MCF 10A (cell line): ENCODE measurements at places on chromosomes 7 and 10. TPM values are rescaled to one million over a fixed set of nuclear protein-coding genes. Genes with fewer than 3 reads are reported as not detected.

TMED4 gene
- total RNA-seq, result 49.7 and 58.0 TPM in 2 replicates

ARHGEF5 gene
- 48.2 and 54.7 TPM in 2 replicates for total RNA-seq

EVX1 gene
- total RNA-seq, result not detected in 2 replicates

LRRC18 gene
- total RNA-seq, result not detected in 2 replicates

NUPR2 gene
- not detected in 2 replicates for total RNA-seq

OR13A1 gene
- not detected in 2 replicates for total RNA-seq

DNA2 gene
- total RNA-seq, result 2.6 and 6.9 TPM in 2 replicates
